Left lung (tissue), 14 donors: ENCODE measurements at places on chromosomes 4 and X. TPM values are rescaled to one million over a fixed set of nuclear protein-coding genes. Genes with fewer than 3 reads are reported as not detected.
A peak's percentile ranks its signal among the peaks of the same experiment; 100 is the strongest.

GRCh38 chrX:45716750-45717149 is 516.1 kb upstream of the DIPK2B start:
- no peak overlapping the region for H3K27ac ChIP-seq
- no peaks in the 10 kb centered on the region for H3K4me1 ChIP-seq
- H3K27me3 ChIP-seq, result no peaks in the 10 kb centered on the region

- no peak overlapping the region for H3K4me3 ChIP-seq
- H3K4me1 ChIP-seq, result no peaks in the 10 kb centered on the region
- no peaks in the 10 kb centered on the region for H3K27me3 ChIP-seq
- no peak overlapping the region for H3K27ac ChIP-seq
- H3K36me3 ChIP-seq, result no peaks in the 10 kb centered on the region
- DNase-seq, result no peak
Observed at GRCh38 chr4:26126143-26126718, 194.6 kb upstream of the RBPJ start.

GRCh38 chr4:23754688-23755087 is 135.2 kb downstream of the PPARGC1A start:
- H3K4me3 ChIP-seq, result no peak overlapping the region
- no peaks in the 10 kb centered on the region for H3K36me3 ChIP-seq
- no peaks in the 10 kb centered on the region for H3K4me1 ChIP-seq
- H3K27me3 ChIP-seq, result no peaks in the 10 kb centered on the region
- no peak for DNase-seq

GRCh38 chrX:40267334-40268187 is 169.8 kb upstream of the BCOR start:
- peak overlapping the region; percentile 19 for H3K27ac ChIP-seq
- no peaks in the 10 kb centered on the region for H3K36me3 ChIP-seq
- H3K27me3 ChIP-seq, result no peaks in the 10 kb centered on the region

- no peaks in the 10 kb centered on the region for H3K27me3 ChIP-seq
- no peaks in the 10 kb centered on the region for H3K36me3 ChIP-seq
- no peak overlapping the region for H3K27ac ChIP-seq
- H3K4me3 ChIP-seq, result no peak overlapping the region
- H3K4me1 ChIP-seq, result no peaks in the 10 kb centered on the region
Observed at GRCh38 chr4:101853691-101854090, 63.2 kb downstream of the BANK1 start.

- H3K27me3 ChIP-seq, result no peaks in the 10 kb centered on the region
- H3K4me1 ChIP-seq, result no peaks in the 10 kb centered on the region
- no peaks in the 10 kb centered on the region for H3K36me3 ChIP-seq
- DNase-seq, result no peak
- H3K27ac ChIP-seq, result no peak overlapping the region
- H3K4me3 ChIP-seq, result no peak overlapping the region
Observed at GRCh38 chrX:9912351-9913145, 54.6 kb upstream of the CLDN34 start.

DNA sequence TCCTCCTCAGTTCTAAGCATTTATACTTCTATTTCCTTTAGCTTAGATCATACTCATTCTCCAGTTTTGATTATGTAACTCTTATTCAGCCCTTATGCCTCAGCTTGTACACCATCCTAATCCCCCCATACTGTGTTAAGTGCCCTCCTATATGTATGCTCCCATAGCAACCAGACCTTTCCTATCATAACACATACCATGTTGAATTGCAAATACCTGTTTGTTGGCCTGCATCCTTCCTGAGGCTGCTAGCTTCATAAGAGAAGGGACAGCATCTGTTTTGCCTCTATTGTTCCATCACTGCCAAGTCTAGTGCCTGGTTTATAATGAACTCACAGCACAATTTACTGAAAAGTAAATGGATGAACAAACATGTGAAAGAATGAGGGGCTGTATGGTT is 443.7 kb downstream of the CENPC start:
- H3K4me1 ChIP-seq, result no peaks in the 10 kb centered on the region
- no peak overlapping the region for H3K4me3 ChIP-seq
- no peak overlapping the region for H3K27ac ChIP-seq
- no peaks in the 10 kb centered on the region for H3K27me3 ChIP-seq
- no peaks in the 10 kb centered on the region for H3K36me3 ChIP-seq
- no peak for DNase-seq

- no peak for DNase-seq
- H3K27me3 ChIP-seq, result no peaks in the 10 kb centered on the region
- H3K36me3 ChIP-seq, result no peaks in the 10 kb centered on the region
- no peak overlapping the region for H3K4me3 ChIP-seq
- H3K27ac ChIP-seq, result no peak overlapping the region
Observed at GRCh38 chr4:38163216-38164006, 203.2 kb downstream of the PTTG2 start.

DNA sequence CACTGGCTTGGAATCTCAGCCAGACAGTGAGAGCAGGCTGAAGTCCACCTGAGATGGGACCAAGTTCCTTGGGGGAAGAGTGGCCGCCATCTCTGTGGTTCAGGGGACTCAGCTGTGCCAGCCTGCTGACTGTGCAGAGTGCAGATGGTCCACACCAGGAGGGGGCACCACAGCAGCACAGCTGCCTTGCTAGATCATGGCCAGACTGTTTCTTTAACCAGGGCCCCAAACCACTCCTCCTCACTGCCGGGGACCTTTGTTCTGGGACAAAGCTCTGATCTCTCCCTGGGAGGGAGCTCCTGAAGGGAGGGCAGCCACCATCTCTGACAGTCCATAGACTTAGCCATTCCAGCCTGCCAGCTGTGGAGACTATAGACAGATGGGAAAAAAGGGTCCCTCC is 2189.6 kb downstream of the PCDH7 start:
- no peaks in the 10 kb centered on the region for H3K27me3 ChIP-seq
- H3K36me3 ChIP-seq, result no peaks in the 10 kb centered on the region
- no peak for DNase-seq
- no peak overlapping the region for H3K4me3 ChIP-seq
- no peaks in the 10 kb centered on the region for H3K4me1 ChIP-seq

DNA sequence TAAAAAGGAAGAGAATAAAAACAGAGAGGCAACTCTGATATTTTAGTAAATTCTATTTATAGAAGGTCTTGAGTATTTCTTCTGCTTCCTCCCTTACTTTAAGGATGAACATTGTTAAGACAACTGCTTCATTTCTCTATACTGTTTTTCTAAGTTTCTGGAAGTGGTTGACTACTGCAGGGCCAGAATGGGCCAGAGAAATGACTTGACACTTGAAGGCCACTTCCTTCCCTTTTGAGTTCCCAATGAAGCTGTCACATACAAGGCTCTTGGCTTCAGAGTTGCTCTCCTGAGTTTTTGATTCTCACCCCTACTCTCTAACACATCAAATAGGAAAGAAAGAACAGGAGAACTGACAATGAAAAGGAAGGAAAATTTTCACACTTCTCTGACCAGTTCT is 37.6 kb downstream of the PKD2 start:
- DNase-seq, result no peak
- H3K27ac ChIP-seq, result no peak overlapping the region

DNA sequence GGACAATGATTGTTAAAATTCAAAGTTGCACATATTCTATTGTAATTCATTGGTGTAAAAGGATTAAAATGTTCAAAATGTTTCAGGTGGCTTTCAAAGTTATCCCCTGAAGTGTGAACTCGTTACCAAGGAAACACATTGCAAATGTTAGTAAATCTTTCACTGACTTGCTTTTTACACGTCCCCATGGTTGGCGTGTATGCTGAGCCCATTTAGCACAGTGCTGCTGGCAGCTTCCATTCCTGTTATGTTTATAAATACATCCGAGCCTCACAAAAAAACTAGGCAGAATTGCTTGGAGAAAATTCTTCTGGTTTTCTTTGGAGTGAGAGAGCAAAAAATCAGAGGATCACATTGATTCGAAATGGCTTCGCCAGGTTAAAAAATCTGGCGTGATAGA is 105.9 kb upstream of the HPGD start:
- H3K27me3 ChIP-seq, result no peaks in the 10 kb centered on the region
- no peak overlapping the region for H3K4me3 ChIP-seq
- H3K36me3 ChIP-seq, result no peaks in the 10 kb centered on the region
- peaks cover 11% of the 10 kb centered on the region for H3K4me1 ChIP-seq
- DNase-seq, result peak; percentile 10

DNA sequence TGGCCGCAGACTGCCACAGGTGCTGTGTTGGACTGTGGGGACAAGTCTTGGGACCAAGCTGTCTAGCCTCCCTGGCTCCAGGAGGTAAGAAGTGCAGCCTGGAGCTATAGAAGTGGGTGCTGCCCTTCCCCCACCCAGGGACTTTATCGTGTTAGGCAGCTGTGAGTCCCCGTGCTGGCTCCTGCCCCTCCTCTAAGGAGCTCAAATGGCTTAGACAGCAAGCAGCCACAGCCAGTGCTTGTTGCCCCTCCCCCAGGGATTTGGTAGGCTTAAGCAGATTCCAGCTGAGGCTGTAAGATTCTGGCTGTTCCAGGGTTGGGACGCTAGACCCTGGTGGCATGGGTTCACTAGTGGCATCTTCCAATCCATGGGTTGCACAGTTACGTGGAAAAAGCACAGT is 979.4 kb upstream of the PCDH10 start:
- no peak overlapping the region for H3K4me3 ChIP-seq
- no peak for DNase-seq
- no peaks in the 10 kb centered on the region for H3K27me3 ChIP-seq
- no peaks in the 10 kb centered on the region for H3K36me3 ChIP-seq

DNA sequence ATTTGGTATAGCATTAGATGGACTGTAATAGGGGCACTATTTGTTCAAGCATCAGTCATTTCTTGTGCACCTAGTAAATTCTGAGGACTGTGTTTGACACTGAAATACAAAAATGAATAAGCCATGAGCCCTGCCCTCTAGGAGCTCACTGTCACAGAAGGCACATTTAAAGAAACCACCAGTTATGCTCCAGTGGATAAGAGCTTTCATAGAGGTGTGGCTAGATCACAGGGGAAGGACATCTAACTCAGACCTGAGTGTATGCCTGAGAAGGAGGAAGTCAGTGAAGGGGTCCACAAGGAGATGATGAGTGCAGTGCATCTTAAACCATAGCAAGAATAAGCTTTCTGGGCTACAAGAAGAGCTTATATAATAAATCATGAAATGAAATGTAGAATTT is 40.1 kb downstream of the BTC start:
- no peaks in the 10 kb centered on the region for H3K27me3 ChIP-seq
- H3K36me3 ChIP-seq, result no peaks in the 10 kb centered on the region
- no peak overlapping the region for H3K4me3 ChIP-seq
- DNase-seq, result no peak
- no peak overlapping the region for H3K27ac ChIP-seq

GRCh38 chr4:31651541-31651940 is 931.4 kb downstream of the PCDH7 start:
- H3K27me3 ChIP-seq, result no peaks in the 10 kb centered on the region
- no peaks in the 10 kb centered on the region for H3K36me3 ChIP-seq
- H3K4me3 ChIP-seq, result no peak overlapping the region
- DNase-seq, result no peak

DNA sequence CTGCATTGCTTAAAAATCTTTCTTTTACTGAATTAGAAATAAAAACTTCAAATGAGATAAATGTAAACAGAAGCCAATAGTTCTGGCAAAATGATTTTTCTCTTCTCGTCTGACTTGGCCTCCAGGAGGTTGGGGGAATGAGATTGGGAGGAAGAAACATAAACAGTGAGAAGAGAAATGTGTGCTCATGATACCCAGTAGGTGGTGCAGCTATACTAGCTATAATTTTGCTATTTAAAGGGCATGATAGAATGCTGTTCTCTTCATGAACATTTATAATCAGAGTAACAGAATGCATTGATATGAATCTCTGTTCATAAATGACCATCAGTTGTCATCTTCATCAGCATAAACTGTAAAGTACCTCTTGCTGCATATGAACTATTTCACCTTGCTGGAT is 85.5 kb downstream of the TACR3 start:
- no peaks in the 10 kb centered on the region for H3K36me3 ChIP-seq
- no peak overlapping the region for H3K4me3 ChIP-seq
- DNase-seq, result peak; percentile 7

- DNase-seq, result no peak
- no peak overlapping the region for H3K4me3 ChIP-seq
- H3K27ac ChIP-seq, result no peak overlapping the region
- no peaks in the 10 kb centered on the region for H3K27me3 ChIP-seq
- no peaks in the 10 kb centered on the region for H3K4me1 ChIP-seq
Observed at GRCh38 chr4:1338752-1339414, 8.1 kb upstream of the UVSSA start.

- H3K4me1 ChIP-seq, result no peaks in the 10 kb centered on the region
- H3K27me3 ChIP-seq, result peaks cover 26% of the 10 kb centered on the region
- H3K36me3 ChIP-seq, result no peaks in the 10 kb centered on the region
Observed at GRCh38 chr4:165385126-165385525, 6.3 kb downstream of the CPE start.

DNA sequence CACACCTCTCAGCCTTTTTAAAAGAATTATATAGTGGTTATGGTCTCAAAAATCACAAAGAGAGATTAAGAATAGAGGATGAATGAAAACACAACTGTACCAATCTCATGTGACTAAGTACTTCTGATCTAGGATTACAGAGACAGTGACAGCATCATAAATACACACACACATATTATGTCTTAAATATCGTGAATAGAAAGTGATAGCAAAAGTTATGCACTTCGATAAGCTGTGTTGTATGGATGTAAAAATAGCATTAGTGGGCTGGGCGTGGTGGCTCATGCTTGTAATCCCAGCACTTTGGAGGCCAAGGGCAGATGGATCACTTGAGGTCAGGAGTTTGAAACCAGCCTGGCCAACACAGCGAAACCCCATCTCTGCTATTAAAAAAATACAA is 25.0 kb downstream of the GYPA start:
- H3K27me3 ChIP-seq, result no peaks in the 10 kb centered on the region
- H3K4me1 ChIP-seq, result no peaks in the 10 kb centered on the region
- H3K36me3 ChIP-seq, result no peaks in the 10 kb centered on the region
- no peak overlapping the region for H3K4me3 ChIP-seq
- H3K27ac ChIP-seq, result no peak overlapping the region
- DNase-seq, result no peak

DNA sequence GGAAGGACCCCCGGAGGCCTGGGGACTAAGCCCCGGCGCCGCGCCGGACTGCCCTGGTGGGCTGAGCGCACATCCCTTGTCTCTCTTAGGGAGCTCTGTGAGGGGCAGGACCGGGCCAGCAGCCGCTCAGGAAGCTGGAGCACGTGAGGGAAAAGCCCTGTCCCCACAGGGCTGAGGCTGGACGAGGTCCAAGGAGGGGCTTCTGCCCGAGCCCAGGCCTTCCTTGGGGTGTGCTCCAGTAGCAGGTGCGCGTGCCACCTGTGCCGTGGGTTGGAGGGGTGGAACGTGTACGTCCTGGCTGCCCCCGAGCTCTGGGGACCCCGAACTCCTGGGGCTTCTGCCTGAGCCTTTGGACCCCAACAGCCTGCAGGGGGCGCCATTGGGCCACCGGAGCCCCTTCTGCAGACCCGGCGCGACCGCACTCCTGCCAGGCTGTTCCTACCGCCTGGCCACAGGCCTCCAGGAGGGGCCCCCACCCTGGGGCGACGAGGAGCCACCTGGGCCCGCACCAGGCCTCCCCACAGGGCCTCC is 27.2 kb downstream of the TACC3 start:
- H3K27me3 ChIP-seq, result peaks cover 19% of the 10 kb centered on the region
- DNase-seq, result peak; percentile 92
- peaks cover 18% of the 10 kb centered on the region for H3K36me3 ChIP-seq
- H3K27ac ChIP-seq, result no peak overlapping the region
- no peak overlapping the region for H3K4me3 ChIP-seq

SEL1L3 gene
- 106 TPM for polyA plus RNA-seq

AR gene
- polyA plus RNA-seq, result 11.2 TPM

PSAPL1 gene
- 0.03 TPM for polyA plus RNA-seq

TMEM271 gene
- not detected for polyA plus RNA-seq

ENPEP gene
- 44.7 TPM for polyA plus RNA-seq

MAGEA3 gene
- not detected for polyA plus RNA-seq

FAM236D gene
- polyA plus RNA-seq, result not detected

TBC1D19 gene
- polyA plus RNA-seq, result 16.8 TPM
